ENCODE measurements at places on chromosomes 5 and 9.

DNA sequence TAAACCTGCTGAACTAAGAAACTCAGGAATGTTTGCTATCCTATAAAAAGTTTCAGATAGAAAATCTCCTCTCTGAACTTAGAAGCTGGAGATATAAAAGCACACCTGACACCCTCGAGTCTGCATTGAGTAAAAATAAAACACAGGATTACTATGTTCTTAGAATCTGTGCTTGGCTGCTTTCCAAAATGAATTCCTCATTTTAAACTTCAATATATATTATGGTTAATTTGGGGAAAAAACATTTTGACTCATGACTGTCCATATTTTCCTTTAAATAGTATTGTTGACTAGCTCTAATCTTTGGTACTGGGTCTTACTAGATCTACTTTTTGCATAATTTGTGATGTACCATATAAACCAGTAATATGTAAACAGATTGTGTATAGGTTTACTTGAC lies 36.7 kb downstream of the FBXW2 start:
- DNase-seq: no peak

DNA sequence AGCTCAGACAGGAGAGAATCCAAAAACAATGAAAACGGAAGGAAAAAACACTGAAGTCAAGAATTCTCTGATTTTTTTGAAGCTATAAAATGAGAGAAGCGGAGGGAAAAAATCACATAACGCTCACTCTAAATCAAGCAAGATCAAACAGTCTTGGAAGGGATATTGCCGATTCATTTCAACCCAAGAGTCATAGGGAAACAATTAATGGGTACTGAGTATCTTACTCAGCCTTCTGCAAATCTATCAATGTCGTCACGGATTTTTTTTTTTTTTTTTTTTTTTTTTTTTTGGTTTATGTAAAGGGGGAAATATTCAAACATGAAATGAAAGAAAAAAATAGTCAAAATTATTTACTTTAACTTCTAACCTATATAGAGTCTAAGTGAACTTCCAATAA lies 9.5 kb downstream of the MEF2C start:
- no peak for DNase-seq

- DNase-seq: no peak
Measured at GRCh38 chr5:99141534-99142128, 212.8 kb upstream of the CHD1 start.

GRCh38 chr9:128072144-128073021 lies 4.4 kb downstream of the SLC25A25 start:
- peak; percentile 48 for DNase-seq

DNA sequence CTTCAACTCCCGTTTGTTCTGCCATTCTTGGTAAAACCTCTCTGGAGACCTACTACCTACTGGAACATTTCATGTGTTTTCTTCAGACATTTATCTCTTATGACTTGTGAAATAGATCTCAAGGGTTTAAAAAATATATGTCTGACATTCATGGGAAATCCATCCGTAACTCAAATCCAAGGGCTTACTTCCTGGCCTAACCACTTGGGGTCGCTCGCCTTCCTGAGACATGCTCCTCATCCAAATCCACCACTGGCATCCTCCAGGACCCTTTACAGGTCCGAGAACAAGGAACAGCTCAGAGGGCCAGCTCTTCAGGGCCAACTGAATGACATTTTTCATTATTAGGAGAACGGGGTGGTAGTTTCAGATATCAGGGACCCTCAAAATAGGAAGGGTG lies 235.1 kb upstream of the TUT7 start:
- DNase-seq: no peak

GRCh38 chr5:106380736-106381135 lies 1290.0 kb downstream of the EFNA5 start:
- no peak for DNase-seq

- DNase-seq: no peak
Measured at GRCh38 chr5:213803-214395, 4.1 kb downstream of the CCDC127 start.

DNA sequence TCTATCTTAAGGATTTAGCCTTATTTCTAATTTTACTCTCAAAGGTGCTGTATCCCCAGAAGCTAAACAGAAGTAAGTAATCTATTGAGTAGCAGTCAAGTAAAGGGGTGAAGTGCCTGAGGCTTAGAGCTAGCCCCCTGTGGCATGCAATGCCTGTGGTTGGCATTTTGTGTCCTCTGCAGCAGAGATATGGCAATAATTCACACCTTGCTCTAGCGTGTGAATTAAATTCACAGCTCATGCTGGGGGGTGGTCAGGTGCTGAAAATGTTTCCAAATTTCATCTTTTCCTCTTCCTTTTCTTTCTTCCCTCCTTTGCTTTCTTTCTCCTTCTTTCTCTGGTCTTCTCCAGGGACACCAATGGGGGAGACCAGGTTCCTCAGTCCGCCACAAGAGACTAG lies 262.1 kb downstream of the GABRB2 start:
- no peak for DNase-seq

DNA sequence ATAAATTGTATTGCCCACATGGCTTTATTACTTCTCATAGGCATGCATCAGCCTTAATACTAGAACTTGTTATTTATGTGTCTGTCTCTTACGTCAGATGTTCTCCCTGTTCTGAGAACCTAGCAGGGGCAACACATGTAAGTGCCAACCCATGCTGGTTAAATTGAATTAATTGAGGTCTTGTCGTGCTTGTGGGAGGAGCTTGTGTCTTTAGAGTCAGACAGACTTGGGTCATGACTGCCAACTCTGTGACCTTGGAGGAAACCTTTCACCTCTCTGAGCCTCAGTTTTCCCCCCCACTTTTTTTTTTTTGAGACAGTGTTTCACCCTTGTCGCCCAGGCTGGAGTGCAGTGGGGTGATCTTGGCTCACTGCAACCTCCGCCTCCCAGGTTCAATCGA lies 2.2 kb upstream of the MEGF9 start:
- DNase-seq: no peak

- no peak for DNase-seq
Measured at GRCh38 chr9:124054582-124055227, 43.1 kb downstream of the LHX2 start.

DNA sequence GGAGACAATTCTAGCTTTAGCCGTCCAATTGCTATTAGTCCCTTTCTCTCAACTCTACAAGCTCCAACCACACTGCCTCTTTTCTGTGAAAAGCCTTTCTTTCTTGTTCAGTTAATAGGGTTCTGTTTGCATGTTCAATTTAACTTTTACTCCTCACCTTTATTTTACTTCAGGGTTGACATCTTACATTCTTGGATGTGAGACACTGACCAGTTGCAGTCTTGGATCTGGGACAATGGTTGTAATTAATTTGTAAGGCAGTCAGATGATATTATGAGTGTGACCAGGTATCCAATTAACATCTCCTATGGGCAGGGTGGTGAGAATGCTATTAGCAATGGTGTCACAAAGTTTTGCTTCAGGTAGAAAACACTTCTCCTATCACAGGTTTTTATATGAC lies 774.5 kb downstream of the TLR4 start:
- DNase-seq: no peak

GRCh38 chr9:5043381-5043780 lies 58.3 kb downstream of the JAK2 start:
- DNase-seq: no peak

All from activated T-cell treated with anti-CD3 and anti-CD28 coated beads for 1 hour (primary cell).